ENCODE measurements at places on chromosomes 16 and 17.
A peak's percentile ranks its signal among the peaks of the same experiment; 100 is the strongest.

DNA sequence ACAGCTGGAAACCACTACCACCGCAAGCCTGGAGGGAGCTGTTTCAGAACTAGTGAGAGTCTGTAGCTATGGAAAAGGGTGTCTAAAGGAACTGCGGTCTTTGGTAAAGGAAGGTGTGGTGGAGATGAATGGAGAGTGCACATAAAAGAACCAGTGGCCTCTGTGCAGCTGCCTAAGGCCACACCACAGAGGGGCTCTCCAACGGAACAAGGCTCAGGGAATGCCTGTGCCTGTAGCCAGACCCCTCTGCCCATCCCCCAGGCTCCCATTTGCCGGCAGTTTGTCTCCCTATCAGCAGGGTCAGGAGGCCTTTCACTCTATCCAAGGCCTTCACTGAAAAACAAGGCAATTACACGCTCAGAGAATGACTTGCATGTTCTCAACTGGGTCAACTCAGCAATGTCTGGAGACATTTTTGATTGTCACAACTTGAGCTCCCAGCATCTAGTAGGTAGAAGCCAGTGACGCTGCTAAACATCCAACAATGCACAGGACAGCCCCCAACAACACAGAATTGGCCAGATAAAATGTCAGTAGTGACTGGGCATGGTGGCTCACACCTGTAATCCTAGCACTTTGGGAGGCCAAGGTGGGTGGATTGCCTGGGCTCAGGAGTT, 3.3 kb upstream of the FDXR start:
- no peak for DNase-seq

GRCh38 chr17:63996430-63997182, 1.5 kb upstream of the PRR29 start:
- no peak for DNase-seq

- DNase-seq: no peak
These were observed 481.8 kb downstream of the XYLT1 start for GRCh38 chr16:16988963-16989362.

- DNase-seq: no peak
These were observed 793.3 kb upstream of the SOX9 start for GRCh38 chr17:71327376-71328059.

GRCh38 chr17:57226793-57227192, 29.5 kb upstream of the MSI2 start:
- no peak for DNase-seq

- DNase-seq: no peak
These were observed 5.7 kb upstream of the NUP93 start for GRCh38 chr16:56724191-56724590.

GRCh38 chr16:77816293-77816692, 27.9 kb downstream of the VAT1L start:
- peak; percentile 48 for DNase-seq

GRCh38 chr16:9658586-9658985, 523.6 kb downstream of the GRIN2A start:
- DNase-seq: no peak

DNA sequence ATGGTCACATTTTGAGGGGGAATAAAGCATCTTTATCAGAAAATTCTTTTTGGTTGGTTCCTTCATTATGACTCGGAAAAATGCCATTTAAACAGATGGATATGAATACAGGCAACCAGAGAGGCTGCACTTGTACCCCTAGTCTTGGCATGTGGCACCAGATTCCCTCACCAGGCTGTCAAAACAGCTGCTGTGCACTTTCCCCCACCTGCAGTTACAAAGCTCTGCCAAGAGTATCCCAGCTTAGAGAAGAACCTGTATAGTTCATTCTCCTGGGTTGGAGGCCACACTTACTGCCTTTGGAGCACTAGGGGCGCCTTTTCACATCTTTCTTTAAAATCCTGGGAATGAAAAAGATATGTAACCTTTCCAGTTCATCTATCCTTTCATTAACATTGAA, 190.3 kb downstream of the KIF2B start:
- DNase-seq: no peak

DNA sequence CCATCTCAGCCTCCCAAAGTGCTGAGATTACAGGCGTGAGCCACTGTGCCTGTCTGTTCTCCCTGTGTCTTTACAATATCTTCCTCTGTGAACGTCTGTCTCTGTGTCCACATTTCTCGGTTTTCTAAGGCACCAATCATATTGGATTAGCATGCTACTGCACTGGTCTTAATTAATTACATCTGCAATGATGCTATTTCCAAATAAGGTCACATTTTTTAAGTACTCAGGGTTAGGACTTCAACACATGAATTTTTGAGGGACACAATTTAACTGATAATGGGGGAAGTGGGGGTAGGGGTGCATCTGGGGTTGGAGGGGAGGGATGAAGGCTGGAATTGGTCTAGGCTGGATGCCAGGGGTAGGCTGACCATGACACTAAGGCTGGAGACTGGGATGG, 102.6 kb downstream of the N4BP1 start:
- DNase-seq: no peak

GRCh38 chr17:9218064-9218635, 196.8 kb downstream of the NTN1 start:
- no peak for DNase-seq

GRCh38 chr17:65173284-65173793, 36.2 kb downstream of the RGS9 start:
- peak; percentile 35 for DNase-seq

DNA sequence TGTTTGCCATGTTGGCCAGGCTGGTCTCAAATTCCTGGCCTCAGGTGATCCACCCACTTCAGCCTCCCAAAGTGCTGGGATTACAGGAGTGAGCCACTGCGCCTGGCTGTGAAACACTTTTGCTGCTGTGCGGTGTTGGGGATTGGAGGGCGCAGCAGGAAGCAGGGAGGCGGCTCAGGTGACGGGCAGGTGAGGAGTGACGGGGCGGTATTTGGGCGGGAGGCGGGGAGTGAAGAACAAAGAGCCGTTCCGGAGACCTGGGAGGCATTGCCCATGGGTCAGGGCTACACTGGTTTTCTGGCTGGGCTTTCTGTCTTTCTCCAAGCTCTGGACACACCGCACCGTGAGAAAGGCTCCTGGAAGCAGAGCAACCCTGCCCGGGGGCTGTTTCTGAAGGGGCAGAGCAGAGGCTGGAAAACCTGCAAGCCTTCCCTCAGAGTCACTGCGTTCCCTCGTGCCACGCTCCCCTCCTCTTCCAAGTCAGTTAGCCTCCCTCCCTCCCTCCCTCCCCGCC, 22.1 kb downstream of the CRISPLD2 start:
- DNase-seq: no peak

DNA sequence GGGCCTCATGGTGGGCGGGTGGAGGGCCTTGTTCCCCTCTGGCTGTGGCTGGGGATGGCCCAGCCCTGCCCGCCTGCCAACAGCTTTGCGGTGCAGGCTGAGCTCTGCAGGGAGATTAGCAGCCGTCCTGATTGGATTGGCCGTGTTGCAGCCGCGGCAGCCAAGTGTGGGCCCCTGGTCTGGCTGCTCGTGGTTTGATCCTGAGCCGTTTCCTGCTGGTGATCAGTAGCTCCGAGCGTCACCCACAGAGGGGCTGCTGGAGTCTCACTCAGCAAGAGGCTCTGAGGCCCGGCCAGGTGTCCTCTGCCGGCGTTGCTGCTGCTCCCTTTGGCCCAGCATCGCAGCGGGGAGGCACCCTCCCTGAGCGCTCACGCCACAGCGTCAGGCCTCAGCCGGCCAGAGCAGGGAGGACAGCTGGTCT, 32.5 kb downstream of the BAIAP2 start:
- no peak for DNase-seq

DNA sequence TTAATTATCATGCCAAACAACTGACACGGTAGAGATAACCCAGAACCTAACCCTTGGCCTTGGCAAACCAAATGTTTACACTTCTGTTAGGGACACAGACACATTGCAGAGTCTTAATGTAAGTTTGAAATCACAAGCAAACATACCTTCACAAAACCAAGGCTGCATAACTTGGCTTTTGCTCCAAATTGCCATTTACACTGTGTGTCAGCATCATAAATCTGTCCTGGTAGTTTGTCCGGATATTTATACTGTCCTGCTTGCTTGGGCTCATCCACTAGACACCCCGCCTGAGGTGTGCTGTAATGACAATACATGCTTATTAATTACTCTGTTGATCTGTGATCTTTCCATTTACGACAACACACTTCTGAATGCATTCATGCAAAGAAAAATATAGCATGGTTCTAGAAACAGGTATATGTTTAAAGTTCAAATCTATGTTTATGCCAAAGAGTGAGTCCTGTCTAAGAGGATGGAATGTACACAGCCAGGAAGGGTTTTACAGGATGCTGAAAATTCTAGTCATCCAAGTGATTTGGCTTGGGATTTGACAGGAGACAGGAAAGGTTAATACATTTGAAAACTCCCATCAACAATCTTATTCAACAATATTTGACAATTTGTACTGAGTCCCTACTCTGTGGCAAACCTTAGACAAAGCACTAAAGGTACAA, 81.1 kb downstream of the ADAMTS18 start:
- no peak for DNase-seq

DNA sequence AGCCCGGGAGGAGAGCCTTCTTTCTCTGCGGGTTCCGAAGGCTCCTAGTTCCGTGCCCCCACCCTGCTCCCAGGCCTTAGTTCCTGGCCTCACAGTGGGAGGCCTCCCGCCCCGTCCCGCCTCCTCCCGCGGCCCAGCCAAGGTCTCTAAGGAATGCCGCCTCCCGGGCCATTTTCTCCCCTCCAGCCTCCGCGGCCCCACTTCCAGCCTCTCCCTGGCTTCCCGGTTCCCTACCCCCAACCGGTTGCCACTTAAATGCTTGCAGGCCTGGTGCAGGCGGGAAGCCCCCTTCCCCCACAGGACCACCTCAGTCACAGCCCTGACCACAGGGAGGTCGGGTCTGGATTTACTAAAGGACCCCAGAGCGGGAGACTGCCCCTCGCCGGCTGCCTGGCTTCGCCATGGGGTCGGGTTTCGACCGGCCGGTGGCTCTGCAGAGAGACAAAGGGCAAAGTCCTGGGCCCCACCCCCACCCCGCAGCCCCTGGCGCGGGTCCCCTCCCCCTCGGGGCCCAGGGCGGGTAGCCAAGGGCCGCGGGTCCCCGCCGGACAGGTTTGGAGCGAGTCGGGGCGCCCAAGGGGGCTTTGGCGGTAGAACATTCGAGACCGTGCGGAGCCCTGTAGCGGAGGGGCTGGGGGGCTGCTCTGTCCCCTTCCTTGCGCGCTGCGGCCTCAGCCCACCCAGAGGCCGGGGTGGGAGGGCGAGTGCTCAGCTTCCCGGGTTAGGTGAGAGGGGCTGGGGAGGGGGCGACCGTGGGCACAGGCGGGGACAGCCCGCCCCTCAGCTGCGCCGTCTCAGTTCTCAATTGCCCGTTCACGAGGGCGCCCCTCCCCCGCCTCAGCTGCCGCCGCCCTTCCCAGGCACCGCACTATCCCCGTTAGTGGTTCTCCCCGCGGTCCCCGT, 16.4 kb downstream of the IGF2BP1 start:
- DNase-seq: no peak

GRCh38 chr17:67624886-67625656, 92.7 kb upstream of the NOL11 start:
- DNase-seq: peak; percentile 21

DNA sequence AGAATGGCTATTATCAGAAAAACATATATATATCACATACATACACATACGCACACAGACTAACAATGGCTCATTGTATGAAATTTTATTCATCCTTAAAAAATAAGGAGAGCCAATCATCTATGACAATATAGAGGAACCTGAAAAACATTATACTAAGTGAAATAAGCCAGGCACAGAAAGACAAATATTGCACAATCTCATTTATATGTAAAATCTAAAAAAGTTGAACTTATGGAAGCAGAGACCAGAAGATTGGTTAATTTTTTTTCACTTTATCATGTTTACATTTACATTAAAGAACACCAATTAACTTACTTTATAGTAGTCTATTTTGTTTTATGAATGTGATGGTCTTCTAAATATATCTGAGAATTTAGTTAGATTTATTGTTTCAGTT, 198.7 kb downstream of the KIF2B start:
- no peak for DNase-seq

All from NCI-H1092 treated with DMSO at 0.1 percent for 48 hours (cell line).